Muscle of leg (tissue), 16 donors: ENCODE measurements at places on chromosomes 7 and 10. TPM values are rescaled to one million over a fixed set of nuclear protein-coding genes. Genes with fewer than 3 reads are reported as not detected.
A peak's percentile ranks its signal among the peaks of the same experiment; 100 is the strongest.

DNA sequence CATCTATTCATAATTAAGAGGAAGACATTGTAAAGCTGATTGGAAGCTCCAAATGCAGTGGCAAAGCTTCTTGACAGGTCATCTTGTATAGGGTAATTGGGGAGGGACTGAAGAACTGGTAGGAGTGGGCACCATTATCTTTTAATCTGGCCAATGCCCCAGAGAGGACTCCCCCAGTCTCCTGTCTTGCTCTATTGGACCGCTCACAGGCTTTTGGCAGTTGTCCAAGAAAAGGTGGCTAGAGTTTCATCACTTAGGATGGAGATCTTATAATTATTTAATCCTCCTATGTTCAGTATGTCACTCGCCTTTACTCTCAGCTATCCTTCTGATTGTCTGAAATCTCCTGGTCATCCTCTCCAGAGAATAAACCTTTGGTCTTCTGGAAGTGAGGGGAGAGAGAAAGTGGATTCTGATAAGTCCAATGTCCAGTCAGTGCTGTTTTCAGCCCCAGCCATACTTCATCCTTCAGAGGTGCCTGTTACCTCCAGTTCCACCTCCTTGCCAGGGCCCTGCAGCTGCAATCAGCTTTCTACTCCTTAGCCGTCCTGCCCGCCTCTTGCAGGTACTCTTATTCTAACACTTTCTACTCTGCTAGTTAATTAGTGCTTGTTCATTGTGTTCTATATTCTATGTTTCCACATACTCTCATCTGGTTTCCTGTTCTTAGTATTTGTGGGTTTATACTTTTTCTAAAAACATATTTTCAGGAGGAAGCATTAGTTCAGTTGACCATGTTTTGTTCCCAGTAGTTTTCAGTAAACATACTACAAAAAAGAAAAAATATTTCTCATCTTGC, 241.6 kb downstream of the NSUN6 start:
- no peak overlapping the region for H3K4me3 ChIP-seq
- H3K4me1 ChIP-seq, result no peaks in the 10 kb centered on the region

DNA sequence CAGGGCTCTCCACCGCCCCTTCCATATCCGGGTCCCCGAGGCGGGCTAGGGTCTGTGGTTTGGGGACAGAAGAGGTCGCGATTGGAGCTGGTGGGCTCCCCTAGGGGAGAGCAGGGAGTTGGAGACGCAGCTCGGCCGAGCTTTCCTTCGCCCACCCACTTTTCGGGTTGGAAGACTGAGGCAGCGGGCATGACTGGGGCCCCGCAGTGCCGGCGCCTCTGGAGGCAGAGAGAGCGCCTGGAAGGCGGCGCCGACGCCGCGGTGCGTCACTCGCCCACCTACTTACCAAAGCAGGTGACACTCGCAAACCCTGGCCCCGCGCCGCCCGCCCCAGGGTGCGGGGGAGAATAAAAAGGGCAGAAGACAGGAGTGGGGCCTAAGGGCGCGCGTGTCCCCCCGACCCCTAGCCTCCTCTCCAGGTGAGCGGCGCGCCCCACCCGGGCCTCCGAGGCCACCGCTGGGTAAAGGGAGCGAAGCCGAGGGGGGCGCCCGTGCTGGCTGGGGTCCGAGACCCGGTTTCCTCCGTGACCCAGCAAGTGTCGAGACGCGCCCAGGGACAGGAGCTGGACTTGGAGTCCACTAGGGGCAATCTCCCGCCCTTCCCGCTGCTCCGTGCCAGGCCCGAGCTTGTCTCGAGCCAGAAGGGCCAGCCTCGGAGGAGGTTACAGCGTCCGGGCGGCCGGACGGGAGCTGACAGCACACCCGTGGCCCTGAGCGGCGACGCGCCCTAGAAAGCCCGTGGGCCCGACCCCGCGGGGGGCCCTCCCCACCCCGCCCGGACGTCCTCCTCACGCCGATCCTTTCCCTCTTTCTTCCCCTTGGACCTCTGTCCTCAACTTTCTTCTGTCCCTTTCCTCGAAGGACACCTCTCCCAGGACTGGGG, 34.4 kb upstream of the GRID1 start:
- H3K4me3 ChIP-seq, result peak overlapping the region; percentile 39
- H3K27ac ChIP-seq, result no peak overlapping the region
- peak; percentile 46 for DNase-seq
- peaks cover 25% of the 10 kb centered on the region for H3K4me1 ChIP-seq
- H3K36me3 ChIP-seq, result no peaks in the 10 kb centered on the region

- DNase-seq, result no peak
- H3K36me3 ChIP-seq, result no peaks in the 10 kb centered on the region
- no peaks in the 10 kb centered on the region for H3K27me3 ChIP-seq
- no peaks in the 10 kb centered on the region for H3K4me1 ChIP-seq
Measured at GRCh38 chr7:16916105-16916639, 34.4 kb upstream of the AGR3 start.

Gene SYT15B
- 0.27 TPM for total RNA-seq

Gene CARD11
- 0.09 TPM for total RNA-seq

Gene ZNF117
- 11.5 TPM for total RNA-seq

GRCh38 chr7:71350680-71351079, 218.7 kb downstream of the GALNT17 start:
- no peak overlapping the region for H3K4me3 ChIP-seq
- H3K36me3 ChIP-seq, result no peaks in the 10 kb centered on the region
- no peaks in the 10 kb centered on the region for H3K27me3 ChIP-seq
- no peak overlapping the region for H3K27ac ChIP-seq
- H3K4me1 ChIP-seq, result peaks cover 9% of the 10 kb centered on the region

Gene FEZF1
- total RNA-seq, result not detected

DNA sequence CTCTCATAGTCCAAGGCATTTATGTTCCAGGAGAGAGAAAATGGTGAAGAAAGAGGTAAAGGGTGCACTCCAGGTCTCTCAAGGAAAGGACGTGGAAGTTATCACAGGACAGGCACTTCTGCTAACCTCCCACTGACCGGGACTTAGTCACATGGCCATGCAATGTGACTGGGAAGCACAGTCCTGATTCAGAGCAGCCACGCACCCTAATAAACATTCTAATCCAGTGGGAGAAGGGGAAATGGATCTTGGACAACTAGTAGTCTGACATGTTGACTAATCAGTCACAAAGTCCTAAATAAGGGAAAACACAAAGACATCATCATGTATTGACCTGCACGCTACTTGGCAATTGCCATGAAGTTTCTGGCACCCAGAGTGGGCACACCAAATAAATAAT, 417.5 kb upstream of the ZMIZ1 start:
- H3K36me3 ChIP-seq, result no peaks in the 10 kb centered on the region
- no peak for DNase-seq
- H3K4me1 ChIP-seq, result no peaks in the 10 kb centered on the region
- no peak overlapping the region for H3K27ac ChIP-seq

Gene STAM
- 16.9 TPM for total RNA-seq

Gene SUN1
- 151 TPM for total RNA-seq

GRCh38 chr7:4299431-4299830, 382.7 kb upstream of the FOXK1 start:
- no peaks in the 10 kb centered on the region for H3K27me3 ChIP-seq
- H3K36me3 ChIP-seq, result no peaks in the 10 kb centered on the region
- H3K4me3 ChIP-seq, result no peak overlapping the region
- no peaks in the 10 kb centered on the region for H3K4me1 ChIP-seq
- DNase-seq, result no peak

- no peak for DNase-seq
- no peak overlapping the region for H3K27ac ChIP-seq
- H3K27me3 ChIP-seq, result no peaks in the 10 kb centered on the region
- H3K4me1 ChIP-seq, result no peaks in the 10 kb centered on the region
- no peak overlapping the region for H3K4me3 ChIP-seq
Measured at GRCh38 chr7:50580057-50580456, 14.9 kb upstream of the DDC start.

GRCh38 chr10:71267508-71268240, 51.4 kb upstream of the SLC29A3 start:
- no peaks in the 10 kb centered on the region for H3K27me3 ChIP-seq
- peaks cover 75% of the 10 kb centered on the region for H3K4me1 ChIP-seq
- H3K4me3 ChIP-seq, result no peak overlapping the region
- DNase-seq, result peak; percentile 48

DNA sequence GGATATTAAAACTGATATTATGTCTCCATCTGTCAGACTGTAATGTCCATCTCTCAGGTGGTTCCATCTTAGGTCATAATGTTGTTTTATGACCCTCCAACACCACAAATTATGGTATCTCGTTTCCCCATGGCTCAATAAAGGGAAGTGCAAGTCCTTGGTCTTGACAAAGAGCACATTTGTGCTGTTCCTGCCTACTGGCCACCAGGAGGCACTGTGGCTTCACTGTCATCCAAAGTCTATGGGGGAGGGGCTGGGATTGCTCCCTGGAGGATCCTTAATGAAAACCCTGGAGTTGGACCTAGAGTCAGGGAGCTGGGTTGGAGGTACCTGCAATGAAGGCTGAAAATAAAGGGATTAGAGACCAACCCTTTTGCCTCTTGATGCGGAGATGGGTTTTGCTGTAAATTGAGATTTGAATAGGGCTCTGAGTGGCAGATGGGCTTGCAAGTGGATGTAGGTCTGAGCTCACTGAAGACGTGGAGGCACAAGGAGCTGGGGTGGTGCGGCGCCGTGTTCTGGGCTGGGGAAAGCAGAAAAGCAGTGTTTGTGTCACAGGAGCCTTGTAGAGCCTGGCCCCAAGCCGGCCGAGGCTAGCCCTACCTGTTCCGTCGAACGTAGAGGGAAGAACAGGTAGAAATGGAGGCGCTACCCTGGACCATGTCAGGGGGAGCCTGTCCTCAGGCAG, 180.5 kb upstream of the PRSS58 start:
- no peak overlapping the region for H3K4me3 ChIP-seq
- no peaks in the 10 kb centered on the region for H3K27me3 ChIP-seq
- H3K4me1 ChIP-seq, result no peaks in the 10 kb centered on the region
- DNase-seq, result peak; percentile 16
- no peaks in the 10 kb centered on the region for H3K36me3 ChIP-seq

Gene PLA2G12B
- total RNA-seq, result not detected

Gene DNAJC1
- total RNA-seq, result 19.6 TPM

GRCh38 chr7:27639851-27640250, 22.8 kb downstream of the HIBADH start:
- no peaks in the 10 kb centered on the region for H3K27me3 ChIP-seq
- no peak overlapping the region for H3K4me3 ChIP-seq
- no peak for DNase-seq
- H3K27ac ChIP-seq, result no peak overlapping the region
- peaks cover 2% of the 10 kb centered on the region for H3K36me3 ChIP-seq

GRCh38 chr10:119393019-119393418, 149.5 kb downstream of the RGS10 start:
- H3K4me3 ChIP-seq, result no peak overlapping the region
- H3K4me1 ChIP-seq, result peaks cover 37% of the 10 kb centered on the region
- H3K27ac ChIP-seq, result no peak overlapping the region
- no peak for DNase-seq

GRCh38 chr10:113427236-113427735, 125.6 kb upstream of the HABP2 start:
- H3K4me3 ChIP-seq, result no peak overlapping the region
- peaks cover 39% of the 10 kb centered on the region for H3K4me1 ChIP-seq
- H3K27me3 ChIP-seq, result no peaks in the 10 kb centered on the region
- H3K27ac ChIP-seq, result no peak overlapping the region
- no peaks in the 10 kb centered on the region for H3K36me3 ChIP-seq

Gene ADRA2A
- total RNA-seq, result 2.3 TPM

Gene SMKR1
- not detected for total RNA-seq

- H3K27me3 ChIP-seq, result no peaks in the 10 kb centered on the region
- no peak overlapping the region for H3K27ac ChIP-seq
- no peaks in the 10 kb centered on the region for H3K4me1 ChIP-seq
Measured at GRCh38 chr10:16570731-16571130, 49.1 kb upstream of the C1QL3 start.

- H3K27ac ChIP-seq, result no peak overlapping the region
- no peak for DNase-seq
- no peaks in the 10 kb centered on the region for H3K36me3 ChIP-seq
- peaks cover 33% of the 10 kb centered on the region for H3K4me1 ChIP-seq
Measured at GRCh38 chr7:1697499-1698125, 27.5 kb downstream of the ELFN1 start.
